ENCODE measurements at places on chromosomes 4 and X.

DNA sequence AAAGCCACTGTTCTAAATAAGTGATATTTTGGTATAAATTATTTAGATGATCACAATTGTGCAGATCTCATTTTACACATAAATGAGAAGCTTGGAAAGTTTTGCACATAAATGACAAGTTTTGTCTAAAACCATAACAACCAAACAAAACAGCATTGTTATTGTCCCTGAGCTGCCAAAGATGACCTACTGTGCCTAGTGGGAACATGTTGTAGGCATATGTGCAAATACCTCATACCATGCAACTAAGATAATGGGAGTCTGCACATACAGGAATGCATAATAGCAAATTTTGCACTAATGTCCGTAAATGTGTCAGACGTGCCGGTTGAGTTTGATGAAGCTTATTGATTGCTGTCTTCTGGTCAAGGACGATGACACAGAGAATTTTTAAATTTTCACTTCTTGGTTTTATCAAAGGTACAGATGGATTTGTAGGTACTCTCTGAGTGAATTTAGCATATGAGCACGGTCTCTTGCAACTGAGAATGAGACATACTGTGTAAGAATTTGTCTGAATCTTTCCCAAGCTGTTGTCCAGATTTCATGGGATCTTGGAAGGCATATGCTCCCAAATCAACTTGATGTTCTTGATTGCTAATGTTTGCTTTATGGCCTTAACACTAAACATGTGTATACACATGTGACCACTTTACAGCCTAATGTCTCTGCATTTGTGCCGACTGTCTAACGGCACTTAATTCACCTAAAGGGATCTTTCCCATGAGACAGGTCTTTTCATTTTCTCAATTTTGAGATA is 1133.5 kb downstream of the FAT4 start:
- DNase-seq: no peak

DNA sequence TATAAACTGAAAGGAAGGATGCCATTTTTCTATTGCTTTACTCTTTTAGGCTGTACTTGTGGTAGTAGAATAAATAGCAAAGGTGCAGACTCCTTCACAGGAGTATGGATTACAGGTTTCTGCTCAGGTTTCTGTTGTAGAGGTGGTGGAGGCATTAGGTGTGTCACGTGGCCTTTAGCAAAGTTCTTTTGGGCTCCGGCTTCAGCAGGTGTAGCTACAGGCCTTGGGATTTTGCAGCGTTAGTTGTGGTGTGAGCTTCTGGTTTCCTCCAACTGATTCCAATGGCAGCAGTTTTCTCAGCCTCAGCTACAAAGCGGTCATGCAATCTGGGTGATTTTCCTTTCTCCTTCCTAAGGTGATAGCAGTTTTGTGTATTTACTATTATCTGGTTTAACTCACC is 255.8 kb upstream of the GK2 start:
- DNase-seq: no peak

DNA sequence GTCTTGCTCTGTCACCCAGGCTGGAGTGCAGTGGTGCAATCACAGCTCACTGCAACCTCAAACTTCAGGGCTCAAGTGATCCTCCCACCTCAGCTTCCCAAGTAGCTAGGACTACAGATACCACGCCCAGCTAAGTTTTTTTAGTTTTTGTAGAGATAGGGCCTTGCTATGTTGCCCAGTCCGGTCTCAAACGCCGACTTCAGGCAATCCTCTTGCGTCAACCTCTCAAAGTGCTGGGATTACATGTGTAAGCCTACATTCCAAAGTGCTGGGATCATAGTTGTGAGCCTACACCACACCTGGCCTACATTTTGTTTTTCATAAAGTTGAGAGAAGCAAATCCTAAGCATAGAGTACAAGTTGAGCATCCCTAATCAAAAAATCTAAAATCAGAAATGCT is 42.2 kb downstream of the SMARCA5 start:
- no peak for DNase-seq

DNA sequence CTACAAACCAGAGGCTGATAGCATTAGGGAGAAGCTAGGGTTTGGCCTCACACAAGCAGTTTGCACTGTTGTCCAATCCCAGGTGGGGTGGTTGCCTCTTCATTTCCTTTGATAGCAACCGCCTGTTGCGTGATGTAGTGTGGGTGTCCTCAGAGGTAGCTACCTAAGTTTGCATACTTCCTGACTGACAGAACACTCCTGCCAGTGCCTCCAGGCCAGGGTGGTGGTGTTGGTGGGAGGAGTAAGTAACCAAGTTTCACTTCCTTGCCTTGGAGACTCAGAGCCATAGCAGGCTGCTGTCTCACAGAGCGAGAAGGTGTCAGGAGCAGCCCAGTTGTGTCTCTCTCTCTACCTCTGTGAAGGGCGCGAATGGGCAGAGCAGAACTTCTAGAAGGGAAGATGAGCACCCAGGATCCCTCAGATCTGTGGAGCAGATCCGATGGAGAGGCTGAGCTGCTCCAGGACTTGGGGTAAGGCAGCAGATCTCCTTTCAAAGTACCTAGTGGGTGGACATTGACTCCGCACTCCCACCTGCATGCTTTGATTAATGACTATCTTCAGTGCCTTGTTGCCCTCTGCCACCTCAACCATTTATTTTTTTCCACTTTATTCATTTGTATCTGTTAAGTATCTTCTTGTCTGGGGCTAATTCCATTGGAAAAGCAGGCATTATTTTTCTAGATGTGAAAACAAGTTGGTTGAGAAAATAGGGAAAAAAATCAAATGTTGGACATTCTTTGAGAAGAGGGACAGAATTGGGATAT is at the start of gene DAPP1:
Gene DAPP1, plus strand, starts transcription at position 283 of the 764 bp plus-strand sequence. Its CDS starts 87 bp downstream, at position 370.
- DNase-seq: peak; percentile 83

GRCh38 chrX:65707151-65707550 is 39.7 kb downstream of the MSN start:
- DNase-seq: no peak

DNA sequence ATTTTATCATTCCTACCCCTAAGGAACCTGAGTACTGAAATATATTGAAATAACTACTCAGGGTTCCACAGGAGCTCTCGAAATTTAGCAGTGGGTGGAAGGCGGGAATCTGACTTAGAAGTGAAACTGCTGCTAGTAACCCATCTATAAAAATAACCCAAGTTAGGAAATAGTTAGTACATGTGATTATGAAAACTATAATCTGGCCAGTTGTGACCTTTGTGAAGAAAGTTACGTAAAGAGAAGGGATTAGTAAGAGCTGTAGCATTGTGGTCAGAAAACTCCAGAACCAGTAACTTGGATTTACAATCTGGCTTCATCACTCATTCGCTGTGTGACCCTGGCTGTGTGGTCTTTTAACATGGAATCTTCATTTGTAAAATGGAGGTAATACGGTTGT is 175.5 kb downstream of the RAPGEF2 start:
- no peak for DNase-seq

GRCh38 chr4:161554372-161554990 is 609.3 kb downstream of the FSTL5 start:
- DNase-seq: no peak

DNA sequence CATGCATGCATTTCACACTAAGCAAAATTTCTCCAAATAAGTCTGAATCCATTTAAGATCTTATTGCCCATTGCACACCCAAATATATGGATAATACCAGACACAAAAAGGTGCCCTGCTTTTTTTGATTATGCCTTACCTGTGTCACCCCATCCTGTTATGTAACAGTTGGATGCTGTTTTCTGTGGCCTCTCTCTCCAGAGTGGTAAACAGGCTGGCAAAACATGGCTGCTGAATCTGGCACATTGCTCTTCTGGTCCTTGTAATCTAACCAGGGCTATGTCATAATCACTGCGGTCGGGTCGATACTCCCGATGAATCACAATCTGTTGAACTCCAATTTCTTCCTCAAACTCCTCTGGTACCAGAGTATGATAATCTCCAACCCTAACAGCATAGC is 70.1 kb downstream of the PRSS12 start:
- no peak for DNase-seq

- DNase-seq: no peak
These were observed 331.1 kb downstream of the GPAT3 start for GRCh38 chr4:83866834-83867621.

GRCh38 chr4:15106399-15106798 is 104.1 kb downstream of the CPEB2 start:
- no peak for DNase-seq

- peak; percentile 63 for DNase-seq
These were observed 4.9 kb downstream of the PLAC8 start for GRCh38 chr4:83109480-83110222.

DNA sequence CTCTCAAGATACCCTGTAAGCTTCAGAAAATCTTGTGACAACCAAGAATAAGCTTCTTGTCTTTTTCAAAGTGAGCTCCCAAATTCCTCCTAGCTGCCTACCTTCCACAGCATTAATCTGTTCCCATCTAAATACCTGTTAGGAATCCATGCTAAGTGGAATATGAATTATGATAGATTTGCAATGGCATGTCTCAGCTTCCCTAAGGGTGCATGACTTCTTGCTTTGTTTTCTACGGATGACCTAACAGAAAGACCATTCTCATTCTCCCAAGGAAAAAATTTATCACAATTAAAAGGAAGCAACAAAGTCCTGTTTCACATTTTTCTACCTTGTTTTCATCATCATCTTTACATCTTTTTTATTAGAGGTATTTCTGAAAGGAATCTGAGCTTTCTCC is 532.7 kb downstream of the GRXCR1 start:
- DNase-seq: no peak

DNA sequence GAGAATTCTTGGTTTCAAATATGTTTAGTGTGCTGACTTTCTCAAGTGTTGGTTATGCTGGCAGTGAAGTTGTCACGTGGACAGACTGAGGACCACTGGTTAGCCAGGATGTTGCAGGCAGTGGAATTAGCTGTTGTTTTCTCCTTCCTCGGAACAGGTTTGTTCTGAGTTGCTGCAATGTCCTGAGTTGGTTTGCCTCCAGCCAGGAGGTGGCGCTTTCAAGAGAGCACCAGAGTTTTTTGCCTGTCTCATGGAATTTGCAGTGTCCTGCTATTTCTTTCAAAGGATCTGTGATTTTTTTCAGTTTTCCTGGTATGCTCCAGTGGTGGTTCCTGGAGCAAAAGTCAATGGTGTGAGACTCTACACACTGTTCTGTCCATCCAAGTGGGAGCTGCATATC is 158.1 kb upstream of the CXorf66 start:
- no peak for DNase-seq
